Esophagus squamous epithelium (tissue), 5 donors: ENCODE measurements at places on chromosomes 1 and 21. TPM values are rescaled to one million over a fixed set of nuclear protein-coding genes. Genes with fewer than 3 reads are reported as not detected.
A peak's percentile ranks its signal among the peaks of the same experiment; 100 is the strongest.

DNA sequence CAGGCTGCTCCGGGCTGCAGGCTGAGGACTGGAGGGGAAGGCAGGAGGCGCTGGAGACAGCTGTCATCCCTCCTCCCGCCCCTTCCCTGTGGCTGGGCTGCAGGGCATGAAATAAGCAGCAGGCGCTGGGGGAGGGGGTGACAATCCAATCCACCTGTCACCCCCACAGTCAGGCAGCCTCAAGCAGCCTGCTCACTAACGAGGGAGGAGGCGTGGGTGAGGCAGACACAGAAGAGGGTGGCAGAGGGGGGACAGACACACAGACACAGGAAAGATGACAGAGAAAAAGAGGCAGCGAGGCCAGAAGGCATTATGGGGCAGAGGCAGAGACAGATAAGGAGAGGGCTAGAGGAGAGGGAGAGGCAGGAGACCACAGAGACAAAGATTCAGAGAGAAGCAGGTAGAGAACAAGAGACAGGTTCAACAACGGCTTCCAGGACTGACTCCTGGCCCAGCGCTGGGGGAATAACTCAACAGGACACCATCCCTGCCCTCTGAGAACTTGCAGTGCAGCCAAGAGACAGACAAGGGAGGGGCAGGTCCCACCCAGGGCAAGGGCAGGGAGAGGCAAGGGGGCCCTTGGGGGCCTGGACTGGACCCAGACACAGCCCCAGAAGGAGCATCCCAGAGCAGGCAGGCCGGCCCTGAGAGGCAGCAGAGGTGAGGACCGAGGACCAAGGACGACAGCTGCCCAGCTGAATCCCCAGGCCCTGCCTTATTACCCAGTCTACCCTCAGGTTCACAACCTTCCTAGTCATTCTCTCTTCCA is 11.2 kb downstream of the MEF2D start:
- H3K36me3 ChIP-seq: peaks cover 13% of the 10 kb centered on the region
- no peaks in the 10 kb centered on the region for H3K27me3 ChIP-seq
- no peak overlapping the region for H3K4me3 ChIP-seq
- H3K27ac ChIP-seq: peak overlapping the region; percentile 89
- H3K4me1 ChIP-seq: peaks cover 100% of the 10 kb centered on the region
- no peak for DNase-seq

DNA sequence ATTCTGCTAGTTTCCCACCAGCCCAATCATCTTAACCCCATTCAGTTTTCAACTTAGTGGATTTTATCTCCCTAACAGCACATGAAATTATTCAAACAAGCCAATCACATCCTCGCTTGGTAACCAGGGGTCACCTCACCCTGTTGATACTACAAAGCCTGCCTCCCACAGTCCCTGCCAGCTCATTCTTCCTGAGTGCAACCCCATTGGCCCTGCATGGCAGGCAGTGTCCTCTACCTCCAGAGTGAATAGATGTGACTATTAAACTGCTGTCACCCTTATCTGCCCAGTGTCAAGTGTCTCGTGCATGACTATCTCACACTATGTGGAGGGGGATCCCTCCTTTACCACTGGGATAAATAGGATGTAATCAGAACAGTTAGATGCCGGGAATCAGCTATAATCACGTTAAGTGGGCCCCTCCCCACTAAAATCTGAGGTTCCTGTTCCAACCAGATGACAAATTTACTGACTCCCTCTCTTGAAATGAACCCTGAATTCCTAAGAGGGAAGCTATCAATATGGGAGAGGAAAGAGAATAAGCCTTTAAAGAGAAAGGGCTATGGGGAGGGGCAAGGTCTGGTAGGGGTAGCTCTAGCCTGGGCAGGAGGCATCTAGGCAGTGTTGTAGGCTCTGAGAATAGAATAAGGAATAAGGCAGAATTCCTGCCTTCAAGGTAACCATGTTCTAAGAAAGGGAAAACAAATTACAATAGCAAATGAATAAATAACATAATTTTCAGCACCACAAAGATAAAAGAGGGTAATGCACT is 155.9 kb downstream of the SLC30A10 start:
- no peak overlapping the region for H3K4me3 ChIP-seq
- no peaks in the 10 kb centered on the region for H3K36me3 ChIP-seq
- no peak overlapping the region for H3K27ac ChIP-seq
- no peak for DNase-seq
- no peaks in the 10 kb centered on the region for H3K27me3 ChIP-seq

- no peaks in the 10 kb centered on the region for H3K36me3 ChIP-seq
- H3K4me3 ChIP-seq: no peak overlapping the region
- DNase-seq: no peak
- H3K4me1 ChIP-seq: no peaks in the 10 kb centered on the region
- H3K27ac ChIP-seq: no peak overlapping the region
Observed at GRCh38 chr1:94079080-94079940, 41.6 kb downstream of the ABCA4 start.

DNA sequence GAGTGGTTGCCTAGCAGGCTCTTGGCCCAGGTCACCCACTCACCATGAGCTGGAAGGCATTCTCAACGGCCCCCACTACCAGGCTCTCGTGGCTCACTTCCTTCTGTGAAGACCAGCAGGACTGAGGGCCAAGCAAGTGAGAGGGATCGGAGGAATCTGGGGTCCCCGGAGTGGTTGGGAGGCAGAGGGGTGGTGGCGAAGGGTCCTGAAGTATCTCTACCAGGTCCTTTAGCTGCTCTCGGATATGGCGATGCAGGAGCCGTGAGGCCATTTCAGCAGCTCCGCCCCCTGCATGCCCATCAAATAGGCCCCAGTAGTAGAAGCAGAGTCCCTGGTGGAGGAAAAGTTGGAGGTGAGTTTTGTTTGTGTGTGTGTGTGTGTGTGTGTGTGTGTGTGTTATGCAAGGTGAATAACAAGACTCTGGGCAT is 2.4 kb downstream of the PPM1J start:
- no peaks in the 10 kb centered on the region for H3K36me3 ChIP-seq
- no peak overlapping the region for H3K27ac ChIP-seq
- no peaks in the 10 kb centered on the region for H3K27me3 ChIP-seq
- no peak overlapping the region for H3K4me3 ChIP-seq
- peaks cover 20% of the 10 kb centered on the region for H3K4me1 ChIP-seq

ADGRL2 gene
- total RNA-seq: 63.7 TPM

DNA sequence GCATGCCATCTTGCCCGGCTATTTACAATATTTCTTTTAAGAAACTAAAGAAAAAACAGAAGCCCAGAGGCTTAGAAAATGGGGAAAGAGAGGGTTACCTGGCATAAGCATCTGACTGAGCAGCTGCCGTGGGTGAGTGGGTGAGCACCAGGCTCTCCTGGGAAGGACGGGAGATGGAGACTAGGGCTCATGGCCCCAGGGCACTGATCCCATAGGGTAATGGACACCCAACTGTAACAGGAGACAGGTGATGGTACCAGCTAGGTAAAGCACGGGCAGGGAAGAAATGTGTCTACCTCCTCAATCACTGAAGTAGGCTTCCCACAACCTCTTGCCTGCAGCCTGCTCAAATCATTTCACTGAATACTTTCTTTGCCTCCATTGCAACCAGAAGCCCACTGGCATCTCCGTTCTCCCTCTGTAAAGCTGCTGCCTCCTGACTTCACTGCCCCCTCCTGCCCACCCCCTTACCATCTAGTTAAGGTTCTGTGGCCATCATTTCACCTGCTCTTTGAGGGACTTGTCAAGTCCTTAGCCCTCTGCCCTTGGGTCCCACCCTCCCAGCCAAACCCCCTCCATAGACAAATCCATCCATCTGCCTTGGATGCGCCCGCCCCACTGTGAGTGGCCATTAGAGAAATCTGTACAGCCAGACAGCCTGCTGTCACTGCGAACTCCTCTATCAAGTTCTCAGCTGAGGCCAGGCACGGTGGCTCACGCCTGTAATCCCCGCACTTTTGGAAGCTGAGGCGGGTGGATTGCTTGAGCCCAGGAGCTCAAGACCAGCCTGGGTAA is 6.2 kb downstream of the TMEM125 start:
- H3K27ac ChIP-seq: no peak overlapping the region
- H3K27me3 ChIP-seq: peaks cover 11% of the 10 kb centered on the region
- H3K36me3 ChIP-seq: no peaks in the 10 kb centered on the region
- H3K4me3 ChIP-seq: no peak overlapping the region
- H3K4me1 ChIP-seq: peaks cover 20% of the 10 kb centered on the region
- no peak for DNase-seq

GRCh38 chr1:47441450-47442106 is 3.7 kb downstream of the FOXD2 start:
- H3K4me1 ChIP-seq: peaks cover 15% of the 10 kb centered on the region
- no peaks in the 10 kb centered on the region for H3K36me3 ChIP-seq
- H3K27ac ChIP-seq: no peak overlapping the region
- H3K27me3 ChIP-seq: peaks cover 39% of the 10 kb centered on the region
- DNase-seq: no peak
- no peak overlapping the region for H3K4me3 ChIP-seq

GRCh38 chr1:115196296-115196695 is 107.0 kb upstream of the TSPAN2 start:
- H3K4me1 ChIP-seq: no peaks in the 10 kb centered on the region
- no peaks in the 10 kb centered on the region for H3K27me3 ChIP-seq
- no peaks in the 10 kb centered on the region for H3K36me3 ChIP-seq
- H3K27ac ChIP-seq: no peak overlapping the region

FMO2 gene
- 146 TPM for total RNA-seq

DNA sequence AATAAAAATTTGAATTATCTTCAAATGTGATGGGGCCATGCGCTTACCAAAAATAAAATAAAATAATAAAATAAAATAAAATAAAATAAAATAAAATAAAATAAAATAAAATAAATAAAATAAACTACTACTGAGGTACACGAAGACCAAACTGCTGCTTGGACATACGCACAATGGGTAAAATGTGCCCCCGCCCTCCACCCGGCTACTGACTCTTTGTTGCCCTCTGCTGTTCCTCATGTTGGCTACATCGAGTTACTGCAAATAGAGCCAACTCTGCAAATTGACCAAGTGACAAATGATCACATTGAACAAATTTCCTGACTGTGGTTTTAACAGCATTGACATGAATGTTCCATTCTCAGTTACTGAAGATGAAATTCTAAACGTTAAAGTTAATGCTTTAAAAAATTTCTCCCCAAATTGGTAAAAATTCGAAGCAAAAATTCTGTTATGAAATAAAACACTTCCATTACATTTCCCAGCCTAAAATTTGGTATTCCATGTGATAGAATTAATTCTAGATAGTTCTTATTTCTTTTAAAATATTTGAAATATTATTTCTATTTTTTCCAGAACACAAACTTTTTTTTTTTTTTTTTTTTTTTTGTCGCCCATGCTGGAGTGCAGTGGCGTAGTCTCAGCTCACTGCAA is 18.8 kb upstream of the MAP1LC3C start:
- H3K27ac ChIP-seq: no peak overlapping the region
- no peaks in the 10 kb centered on the region for H3K27me3 ChIP-seq
- no peaks in the 10 kb centered on the region for H3K36me3 ChIP-seq
- no peaks in the 10 kb centered on the region for H3K4me1 ChIP-seq

GRCh38 chr1:215635827-215636226 is 68.7 kb downstream of the KCTD3 start:
- peak overlapping the region; percentile 65 for H3K27ac ChIP-seq
- DNase-seq: no peak
- H3K4me3 ChIP-seq: no peak overlapping the region
- H3K36me3 ChIP-seq: no peaks in the 10 kb centered on the region
- peaks cover 20% of the 10 kb centered on the region for H3K4me1 ChIP-seq

SPATA46 gene
- not detected for total RNA-seq

- no peak for DNase-seq
- no peak overlapping the region for H3K4me3 ChIP-seq
- H3K27ac ChIP-seq: no peak overlapping the region
Observed at GRCh38 chr1:156938813-156939212, 18.4 kb downstream of the LRRC71 start.

ATP1A4 gene
- 1.8 TPM for total RNA-seq

AMPD1 gene
- 0.32 TPM for total RNA-seq
